NCI-H2171 treated with DMSO at 0.1 percent for 48 hours (cell line): ENCODE measurements at places on chromosomes 4 and X.

DNA sequence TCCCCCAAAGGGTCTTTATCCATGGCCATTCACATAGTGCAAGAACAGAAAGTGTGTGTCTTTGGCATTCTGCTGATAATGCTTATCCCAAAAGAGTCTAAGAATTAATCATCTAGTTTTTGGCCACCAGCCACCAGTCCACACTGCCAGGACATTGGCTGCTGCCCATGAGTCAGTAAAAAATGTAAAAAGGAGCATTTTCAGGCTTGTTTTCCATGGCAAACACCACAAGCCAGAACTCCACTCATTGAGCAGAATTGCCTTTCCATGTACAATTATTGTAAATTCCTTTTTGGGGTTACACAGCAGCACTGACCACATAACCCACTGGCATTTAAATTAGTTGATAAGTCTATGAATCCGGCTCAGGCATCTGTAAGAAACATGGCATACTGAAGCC is 89.2 kb upstream of the PRDX4 start:
- no peak for DNase-seq

DNA sequence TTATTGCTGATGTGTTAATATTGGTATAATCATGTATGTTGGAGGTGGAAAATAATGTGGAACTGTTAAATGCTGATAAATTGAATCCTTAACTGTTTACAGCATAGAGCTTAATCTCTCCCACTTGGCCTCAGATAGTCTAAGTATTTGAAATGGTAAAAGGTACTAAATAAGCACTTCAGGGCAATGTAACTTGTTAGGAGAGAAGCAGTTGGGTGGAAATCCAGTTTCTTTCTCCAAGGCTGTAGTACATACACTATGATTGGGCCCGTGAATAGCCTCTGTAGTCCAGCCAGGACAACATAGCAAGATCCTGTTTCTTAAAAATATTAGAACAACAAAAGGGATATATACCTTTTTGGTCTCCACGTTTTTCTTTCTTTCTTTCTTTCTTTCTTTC is 39.7 kb downstream of the NUDT9 start:
- no peak for DNase-seq

DNA sequence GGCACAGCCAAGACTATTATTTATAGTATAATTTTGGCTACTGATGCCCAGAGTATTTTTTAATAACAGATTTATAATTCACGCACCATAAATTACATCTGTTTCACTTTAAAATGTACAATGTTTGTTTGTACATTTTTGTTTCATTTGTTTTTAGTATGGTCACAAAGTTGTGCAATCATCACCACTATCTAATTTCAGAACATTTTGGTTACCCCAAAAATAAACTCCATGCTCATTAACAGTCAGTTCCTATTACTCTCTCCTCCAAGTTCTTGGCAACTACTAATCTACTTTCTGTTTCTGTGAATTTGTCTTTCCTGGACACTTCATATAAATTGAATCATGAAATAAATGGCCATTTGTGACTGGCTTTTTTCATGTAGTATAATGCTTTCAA is 176.7 kb downstream of the SH3BGRL start:
- no peak for DNase-seq

DNA sequence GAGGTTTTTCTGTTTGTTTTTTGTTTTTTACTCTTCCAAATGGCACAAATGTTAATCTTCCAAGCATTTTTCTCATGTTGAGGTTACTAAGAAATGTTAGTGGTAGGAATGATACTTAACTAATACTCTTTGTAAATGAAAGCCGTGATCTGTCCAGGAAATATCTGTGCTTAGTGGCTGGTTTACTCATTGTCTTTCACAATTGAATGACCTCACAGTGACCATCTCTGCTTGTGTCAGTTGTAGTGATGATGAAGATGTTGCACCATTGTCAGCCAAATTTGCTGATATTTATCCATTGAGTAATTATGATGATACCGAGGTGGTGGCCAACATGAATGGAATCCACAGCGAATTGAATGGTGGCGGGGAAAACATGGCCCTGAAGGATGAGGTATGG is 93.5 kb downstream of the TNIP2 start:
- DNase-seq, result no peak

DNA sequence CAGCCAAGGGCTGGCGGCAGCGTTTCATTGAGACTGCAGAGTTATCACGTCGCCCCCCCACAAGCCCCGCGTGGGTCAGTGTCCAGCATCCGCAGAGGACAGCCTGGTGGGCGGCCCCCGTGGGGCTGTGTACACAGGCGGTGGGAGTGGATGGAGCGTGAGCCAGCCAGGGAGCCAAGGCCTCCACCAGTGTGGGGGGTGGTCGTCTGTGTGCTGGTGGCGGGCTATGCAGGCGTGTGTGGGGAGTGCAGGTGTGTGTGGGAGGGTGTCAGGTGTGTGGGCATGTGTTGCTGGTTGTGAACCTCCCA is 56.5 kb upstream of the NKX1-1 start:
- no peak for DNase-seq

GRCh38 chrX:153365670-153366069 is 31.7 kb downstream of the ZNF275 start:
- DNase-seq, result no peak

- no peak for DNase-seq
Observed at GRCh38 chrX:87873347-87873941, 355.8 kb downstream of the KLHL4 start.

DNA sequence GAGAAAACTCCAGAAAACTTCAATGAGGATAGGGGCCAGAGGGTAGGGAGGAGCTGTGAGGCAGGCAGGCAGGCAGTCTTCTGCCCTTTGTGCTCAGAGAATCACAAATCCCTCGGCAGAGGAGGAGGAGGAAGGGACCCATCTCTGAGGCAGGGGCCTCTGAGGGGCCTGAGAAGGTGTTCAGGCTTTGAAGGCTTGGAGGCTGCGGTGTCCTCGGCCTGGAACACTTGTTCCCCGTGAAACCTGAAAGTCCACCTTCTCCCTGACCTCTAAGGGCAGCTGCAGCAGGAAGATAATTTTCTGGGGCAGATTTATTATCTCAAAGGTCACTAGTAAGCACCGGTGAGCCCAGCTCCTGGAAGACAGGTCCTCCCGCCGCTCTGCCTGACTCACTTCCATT is 200.3 kb upstream of the BCOR start:
- DNase-seq, result no peak

DNA sequence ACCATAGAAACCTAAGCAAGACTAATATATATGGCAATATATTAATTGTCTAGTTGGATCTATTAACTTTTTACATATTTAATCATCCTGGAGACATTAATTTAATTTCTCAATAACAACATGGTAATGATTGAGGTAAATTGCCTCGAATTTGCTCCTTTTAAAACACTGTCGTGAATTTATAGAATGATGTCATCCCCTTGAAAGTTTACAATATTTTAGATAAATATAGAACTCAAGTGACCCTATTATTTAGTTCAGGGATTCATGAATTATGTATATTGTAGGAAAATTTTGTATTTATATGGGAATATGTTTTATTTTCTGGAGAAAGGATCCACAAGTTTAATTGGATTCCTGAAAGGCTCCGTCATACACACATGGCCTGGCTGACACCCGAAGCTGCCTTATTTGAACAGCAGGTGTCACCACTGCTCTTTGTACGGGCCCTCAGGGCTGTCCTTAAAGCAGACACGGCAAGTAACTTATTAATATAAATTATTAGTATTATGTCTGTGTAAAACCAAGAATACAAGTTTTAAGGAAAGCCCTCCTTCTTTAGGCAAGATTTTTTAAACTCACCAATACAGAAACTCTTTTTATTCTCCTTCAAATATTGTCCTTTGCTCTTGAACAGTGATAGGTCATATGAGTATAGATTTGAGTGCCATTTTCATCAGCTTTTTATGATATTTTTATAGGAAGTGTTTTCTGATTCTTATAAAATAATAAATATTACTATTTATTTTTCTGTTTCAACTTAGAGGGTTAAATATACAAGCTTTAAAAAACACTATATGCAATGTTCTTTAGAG is 1.9 kb upstream of the PLRG1 start:
- DNase-seq, result peak; percentile 50

DNA sequence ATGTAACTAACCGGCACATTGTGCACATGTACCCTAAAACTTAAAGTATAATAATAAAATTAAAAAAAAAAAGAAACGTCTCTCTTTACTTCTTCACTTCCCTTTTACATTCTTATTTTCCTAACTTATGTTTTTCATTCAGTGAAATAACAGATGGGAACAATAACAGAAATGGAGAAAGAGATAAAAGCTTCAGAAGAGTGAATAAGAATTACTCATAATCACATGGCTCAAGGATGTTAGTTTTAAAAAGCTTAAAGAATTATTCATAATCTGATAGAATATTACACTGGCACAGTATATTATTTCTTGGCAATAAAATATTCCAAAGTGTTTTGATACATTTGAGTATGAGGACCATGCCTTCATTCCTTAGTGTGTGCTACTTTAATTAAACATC is 175.6 kb downstream of the COL25A1 start:
- DNase-seq, result no peak

DNA sequence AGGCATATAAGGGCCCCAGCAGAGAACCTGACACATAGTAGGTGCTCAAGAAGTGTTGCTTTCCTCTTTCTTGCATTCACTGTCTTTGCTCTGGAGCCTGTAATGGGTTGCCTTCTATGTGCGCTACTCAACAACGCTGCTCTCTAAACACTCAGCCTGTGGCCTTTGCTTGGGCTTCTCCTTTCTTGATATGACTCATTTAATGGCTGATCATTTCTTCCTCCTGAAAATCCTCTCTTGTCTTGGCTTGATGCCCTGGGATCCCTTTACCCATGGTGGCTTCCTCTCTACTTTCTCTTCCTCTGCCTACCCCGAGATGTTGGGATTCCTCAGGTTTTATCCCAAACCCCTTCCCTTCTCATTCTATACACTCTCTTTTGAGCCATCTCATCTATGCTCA is 19.9 kb upstream of the PJA1 start:
- no peak for DNase-seq

- no peak for DNase-seq
Observed at GRCh38 chrX:50905334-50905733, 5.2 kb upstream of the BMP15 start.

DNA sequence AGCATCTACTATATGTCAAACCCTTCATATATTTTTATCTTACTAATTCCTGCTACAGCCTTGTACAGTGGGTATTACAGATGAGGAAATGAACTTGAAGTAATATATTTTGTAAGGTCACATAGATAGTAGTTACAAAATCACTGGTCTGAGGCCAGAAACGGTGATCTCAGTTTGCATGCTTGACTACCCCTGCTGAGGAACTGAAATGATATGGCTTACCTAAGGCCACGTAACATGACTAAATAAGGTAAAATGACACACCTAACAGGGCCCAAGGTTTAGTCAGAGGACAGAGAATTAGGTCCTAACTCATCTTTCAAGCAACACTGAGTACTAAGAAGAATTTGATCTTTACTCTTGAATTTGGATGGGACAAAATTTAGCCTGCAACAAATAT is 1.5 kb upstream of the COMMD8 start:
- no peak for DNase-seq

DNA sequence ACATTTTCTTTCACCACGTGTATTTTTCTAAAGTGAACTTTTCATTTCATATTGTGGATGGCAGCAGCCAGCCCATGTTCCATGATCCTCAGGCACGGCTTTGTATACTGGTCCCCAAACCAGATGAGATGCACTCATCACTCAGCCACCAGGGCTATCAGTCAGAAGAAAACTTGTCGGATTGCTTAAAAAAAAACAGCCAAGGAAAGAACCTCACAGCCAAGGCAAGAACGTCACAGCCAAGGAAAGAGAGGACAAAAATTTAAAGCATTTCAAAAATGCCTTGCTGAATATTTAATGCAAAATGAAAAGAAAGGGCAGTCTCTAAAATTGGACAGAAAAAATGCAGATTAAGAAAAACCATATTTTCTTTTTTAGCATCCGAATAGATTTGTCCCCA is 333.3 kb downstream of the PDGFC start:
- no peak for DNase-seq
